ENCODE measurements at places on chromosomes 7 and 10. TPM values are rescaled to one million over a fixed set of nuclear protein-coding genes. Genes with fewer than 3 reads are reported as not detected.

DNA sequence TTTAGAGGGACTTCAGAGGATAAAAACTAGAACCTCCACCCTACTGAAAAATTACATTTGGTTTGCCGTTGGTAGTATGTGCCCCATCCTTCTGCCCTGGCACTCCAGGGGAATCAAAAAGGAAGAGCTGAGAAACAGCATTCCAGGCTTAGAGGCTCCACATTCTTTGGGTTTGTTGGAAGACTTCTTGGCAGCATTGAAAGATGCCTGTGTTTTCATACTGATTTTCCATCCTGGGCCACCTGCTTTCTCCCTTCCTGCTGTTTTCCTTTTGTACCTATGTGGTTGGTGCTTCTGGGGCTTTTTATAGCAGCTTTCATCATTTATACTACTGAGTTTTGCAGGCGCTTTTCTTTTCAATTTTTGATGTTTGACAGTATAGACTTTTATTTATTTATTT is 61.7 kb downstream of the AUTS2 start:
- H3K27ac ChIP-seq, result no peak overlapping the region
- H3K4me1 ChIP-seq, result peaks cover 5% of the 10 kb centered on the region
- no peaks in the 10 kb centered on the region for H3K27me3 ChIP-seq
- H3K36me3 ChIP-seq, result no peaks in the 10 kb centered on the region

GRCh38 chr10:104262055-104262454 is 6.9 kb upstream of the GSTO2 start:
- peaks cover 56% of the 10 kb centered on the region for H3K36me3 ChIP-seq
- no peak for DNase-seq

- H3K27me3 ChIP-seq, result no peaks in the 10 kb centered on the region
- H3K4me1 ChIP-seq, result no peaks in the 10 kb centered on the region
- no peak overlapping the region for H3K27ac ChIP-seq
- no peak overlapping the region for H3K4me3 ChIP-seq
Measured at GRCh38 chr7:11485636-11486035, 346.4 kb downstream of the THSD7A start.

DNA sequence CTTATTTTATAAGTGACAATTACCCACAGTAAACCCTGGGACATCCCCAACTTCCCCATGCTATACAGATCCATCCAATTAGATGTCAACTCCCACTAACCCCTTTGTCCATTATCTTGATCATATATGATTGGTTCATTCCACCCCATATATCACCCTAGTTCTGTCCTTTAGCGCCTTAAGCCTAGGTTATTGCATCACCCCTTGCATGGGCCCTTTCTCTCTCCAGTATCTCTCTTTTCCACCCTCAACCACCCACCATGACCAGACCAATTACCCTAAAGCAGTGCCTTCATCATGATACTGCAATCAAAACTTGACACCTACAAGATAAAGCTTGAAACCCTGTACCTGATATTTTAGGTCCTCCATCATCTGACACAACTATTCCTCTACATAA is 37.9 kb upstream of the GATAD1 start:
- H3K4me1 ChIP-seq, result peaks cover 5% of the 10 kb centered on the region
- peaks cover 17% of the 10 kb centered on the region for H3K27me3 ChIP-seq
- H3K4me3 ChIP-seq, result no peak overlapping the region
- H3K27ac ChIP-seq, result no peak overlapping the region
- H3K36me3 ChIP-seq, result no peaks in the 10 kb centered on the region

DNA sequence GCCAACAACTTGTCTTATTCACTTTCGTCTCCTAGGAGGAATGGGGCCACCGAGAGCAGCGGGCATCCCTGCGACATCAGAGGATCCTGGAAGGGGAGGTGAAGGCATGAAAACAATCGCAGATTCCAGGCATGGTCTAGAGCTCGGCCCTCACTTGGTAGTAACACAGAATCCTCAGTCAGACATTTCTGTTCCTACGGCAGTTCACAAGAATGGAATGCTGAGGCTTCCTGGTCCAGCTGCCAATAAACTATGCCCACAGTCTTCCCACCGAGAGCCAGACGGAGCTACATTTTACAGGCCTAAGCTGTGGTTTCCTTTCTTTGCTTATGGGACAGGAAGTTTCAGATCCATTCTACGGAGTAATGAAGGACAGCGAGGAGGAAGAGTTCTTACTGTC is 75.8 kb downstream of the OR13A1 start:
- H3K4me3 ChIP-seq, result no peak overlapping the region
- no peaks in the 10 kb centered on the region for H3K27me3 ChIP-seq
- no peak for DNase-seq
- H3K27ac ChIP-seq, result no peak overlapping the region

DNA sequence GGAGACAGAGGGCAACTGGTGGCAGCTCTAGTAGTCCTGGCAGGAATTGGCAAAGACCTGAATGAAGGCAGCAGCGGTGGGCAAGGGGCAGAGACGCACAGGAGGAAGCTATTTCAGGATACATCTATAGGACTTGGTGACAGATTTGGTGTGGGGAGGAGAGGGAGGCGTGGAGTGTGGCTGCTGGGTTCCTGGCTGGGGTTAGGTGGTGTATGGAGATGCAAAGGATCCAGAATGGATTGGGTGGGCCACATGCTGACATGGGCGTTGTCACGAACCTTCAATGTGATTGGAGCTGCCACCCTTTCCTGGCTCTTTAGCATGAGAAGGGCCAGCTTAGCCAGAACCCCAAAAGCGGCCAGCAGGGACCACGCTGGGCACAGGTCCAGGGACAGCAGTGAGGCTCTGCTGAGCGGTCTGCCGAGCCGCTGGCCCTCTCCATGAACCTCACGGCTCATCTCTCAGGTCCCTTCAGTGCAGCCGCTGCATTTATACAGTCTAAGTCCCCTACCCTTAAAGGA is 10.2 kb upstream of the ADCY1 start:
- peaks cover 11% of the 10 kb centered on the region for H3K27me3 ChIP-seq
- no peak overlapping the region for H3K27ac ChIP-seq
- H3K4me3 ChIP-seq, result no peak overlapping the region
- H3K4me1 ChIP-seq, result no peaks in the 10 kb centered on the region

- peaks cover 29% of the 10 kb centered on the region for H3K36me3 ChIP-seq
- no peaks in the 10 kb centered on the region for H3K27me3 ChIP-seq
- peak overlapping the region; percentile 23 for H3K4me3 ChIP-seq
Measured at GRCh38 chr10:17092216-17092944, 37.2 kb downstream of the CUBN start.

DNA sequence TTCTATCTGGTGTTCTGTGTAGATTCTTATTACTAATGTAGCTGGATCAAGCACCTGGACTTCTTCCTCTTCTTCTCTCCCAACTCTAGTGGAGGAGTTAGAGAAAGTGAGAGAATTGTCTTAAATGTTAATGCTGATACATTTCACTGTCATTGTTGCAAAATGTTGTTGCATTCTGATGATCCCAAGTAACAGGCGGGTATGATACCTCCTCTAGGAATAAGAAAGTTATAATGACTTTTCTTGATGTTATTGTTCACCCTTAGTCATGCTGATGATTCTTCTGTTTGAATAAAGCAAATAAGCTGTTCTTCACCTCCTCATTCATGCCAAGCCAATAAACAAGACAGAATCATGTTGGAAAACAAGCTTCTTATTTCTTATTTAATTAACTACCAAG is 9.1 kb downstream of the CHRM2 start:
- no peak for DNase-seq
- no peaks in the 10 kb centered on the region for H3K36me3 ChIP-seq
- no peak overlapping the region for H3K27ac ChIP-seq
- H3K4me1 ChIP-seq, result no peaks in the 10 kb centered on the region
- no peaks in the 10 kb centered on the region for H3K27me3 ChIP-seq
- H3K4me3 ChIP-seq, result no peak overlapping the region

- H3K36me3 ChIP-seq, result no peaks in the 10 kb centered on the region
- H3K4me1 ChIP-seq, result peaks cover 9% of the 10 kb centered on the region
- no peak overlapping the region for H3K27ac ChIP-seq
- peaks cover 3% of the 10 kb centered on the region for H3K27me3 ChIP-seq
- no peak overlapping the region for H3K4me3 ChIP-seq
Measured at GRCh38 chr7:44375236-44375699, 49.9 kb upstream of the CAMK2B start.

GRCh38 chr10:14625192-14625631 is 149.5 kb downstream of the FAM107B start:
- no peaks in the 10 kb centered on the region for H3K4me1 ChIP-seq
- no peak for DNase-seq
- no peak overlapping the region for H3K27ac ChIP-seq
- no peaks in the 10 kb centered on the region for H3K27me3 ChIP-seq
- no peak overlapping the region for H3K4me3 ChIP-seq

GRCh38 chr10:120644556-120645410 is 187.8 kb downstream of the PLPP4 start:
- H3K4me3 ChIP-seq, result no peak overlapping the region
- H3K27ac ChIP-seq, result no peak overlapping the region
- no peaks in the 10 kb centered on the region for H3K36me3 ChIP-seq

DNA sequence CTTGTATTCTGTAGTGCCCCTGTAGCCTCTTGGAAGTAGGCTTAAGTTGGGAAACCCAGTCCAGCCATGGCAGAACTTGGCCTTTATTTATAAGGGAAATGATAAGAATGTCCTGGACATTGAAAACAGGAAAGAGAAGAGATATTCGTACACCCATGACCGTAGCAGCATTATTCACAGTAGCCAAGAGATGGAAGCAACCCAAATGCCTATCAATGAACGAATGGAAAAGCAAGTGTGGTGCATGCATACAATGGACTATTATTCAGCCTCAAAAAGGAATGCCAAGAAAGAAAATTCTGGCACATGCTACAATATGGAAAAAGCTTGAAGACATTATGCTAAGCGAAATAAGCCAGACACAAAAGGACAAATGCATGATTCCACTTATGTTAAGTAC is 315.3 kb downstream of the CXCL12 start:
- H3K36me3 ChIP-seq, result no peaks in the 10 kb centered on the region
- H3K4me3 ChIP-seq, result no peak overlapping the region
- DNase-seq, result no peak
- no peaks in the 10 kb centered on the region for H3K4me1 ChIP-seq

GRCh38 chr7:102129636-102130370 is 156.9 kb upstream of the SH2B2 start:
- H3K27me3 ChIP-seq, result no peaks in the 10 kb centered on the region
- no peaks in the 10 kb centered on the region for H3K36me3 ChIP-seq
- H3K4me1 ChIP-seq, result no peaks in the 10 kb centered on the region
- H3K4me3 ChIP-seq, result no peak overlapping the region
- H3K27ac ChIP-seq, result no peak overlapping the region

DNA sequence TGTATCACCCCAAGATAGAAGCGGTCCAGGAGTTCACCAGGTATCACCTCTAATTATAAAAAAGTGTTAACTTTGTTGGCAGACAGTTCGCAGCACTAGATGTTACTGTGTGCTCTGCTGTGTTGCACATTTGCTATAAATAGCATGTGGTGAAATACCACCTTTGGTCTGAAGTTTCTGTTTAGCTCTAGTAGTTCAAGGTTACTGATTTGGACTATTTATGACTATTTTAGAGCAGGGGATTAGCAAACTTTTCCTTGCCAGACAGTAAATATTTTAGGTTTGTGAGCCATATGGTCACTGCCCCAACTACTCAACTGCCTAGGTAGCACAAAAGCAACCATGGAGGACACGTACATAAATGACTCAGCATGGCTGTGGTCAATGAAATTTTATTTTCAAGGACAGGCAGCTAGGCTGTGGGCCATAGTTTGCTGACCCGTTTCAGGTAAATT is 16.5 kb downstream of the DENND10 start:
- peaks cover 5% of the 10 kb centered on the region for H3K36me3 ChIP-seq
- no peak for DNase-seq
- peaks cover 3% of the 10 kb centered on the region for H3K4me1 ChIP-seq
- peak overlapping the region; percentile 65 for H3K27ac ChIP-seq
- H3K27me3 ChIP-seq, result no peaks in the 10 kb centered on the region

GRCh38 chr7:74029991-74030415 is 2.0 kb downstream of the ELN start:
- H3K4me1 ChIP-seq, result peaks cover 13% of the 10 kb centered on the region
- no peak overlapping the region for H3K27ac ChIP-seq

GRCh38 chr7:30465811-30466180 is 12.8 kb downstream of the NOD1 start:
- DNase-seq, result no peak
- H3K27me3 ChIP-seq, result no peaks in the 10 kb centered on the region
- no peak overlapping the region for H3K4me3 ChIP-seq
- H3K27ac ChIP-seq, result no peak overlapping the region
- H3K36me3 ChIP-seq, result no peaks in the 10 kb centered on the region

GRCh38 chr10:5385224-5385623 is 19.4 kb downstream of the TUBAL3 start:
- H3K27ac ChIP-seq, result no peak overlapping the region
- H3K27me3 ChIP-seq, result no peaks in the 10 kb centered on the region
- no peak overlapping the region for H3K4me3 ChIP-seq
- H3K4me1 ChIP-seq, result no peaks in the 10 kb centered on the region

- no peaks in the 10 kb centered on the region for H3K36me3 ChIP-seq
- H3K4me1 ChIP-seq, result peaks cover 39% of the 10 kb centered on the region
- H3K27ac ChIP-seq, result no peak overlapping the region
Measured at GRCh38 chr10:75140246-75140645, 28.8 kb downstream of the SAMD8 start.

DNA sequence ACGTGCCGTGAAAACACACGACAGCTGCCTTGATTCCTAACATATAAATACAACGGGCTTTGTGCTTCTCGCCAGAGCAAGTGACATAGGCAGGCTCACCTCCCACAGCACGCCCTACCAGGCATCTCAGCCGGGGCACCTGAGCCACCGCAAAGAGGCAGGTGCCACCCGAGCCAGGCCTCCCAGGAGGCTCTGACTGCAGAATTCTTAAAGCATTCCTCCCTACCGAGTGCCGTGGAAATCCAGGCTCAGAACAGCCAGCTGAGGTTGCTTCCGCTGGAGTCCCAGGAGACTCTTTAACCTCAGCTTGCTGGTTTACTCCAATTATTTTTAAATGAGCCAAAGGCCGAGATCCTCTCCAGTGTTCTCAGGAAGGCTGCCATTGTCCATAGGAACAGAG is 206.5 kb downstream of the USP6NL start:
- peaks cover 44% of the 10 kb centered on the region for H3K4me1 ChIP-seq
- H3K36me3 ChIP-seq, result peaks cover 4% of the 10 kb centered on the region
- DNase-seq, result no peak
- H3K27ac ChIP-seq, result no peak overlapping the region
- no peak overlapping the region for H3K4me3 ChIP-seq
- H3K27me3 ChIP-seq, result no peaks in the 10 kb centered on the region

GRCh38 chr7:157490465-157490912 is 153.7 kb downstream of the DNAJB6 start:
- peaks cover 18% of the 10 kb centered on the region for H3K36me3 ChIP-seq
- H3K27me3 ChIP-seq, result peaks cover 45% of the 10 kb centered on the region
- H3K4me3 ChIP-seq, result peak overlapping the region; percentile 18
- H3K4me1 ChIP-seq, result peaks cover 22% of the 10 kb centered on the region

TBXAS1 gene
- 104 TPM for total RNA-seq

PSTK gene
- total RNA-seq, result 3.4 TPM

LRRC4 gene
- total RNA-seq, result not detected

HNRNPA2B1 gene
- total RNA-seq, result 1,096 TPM

NACAD gene
- total RNA-seq, result 1.1 TPM

CYP3A4 gene
- not detected for total RNA-seq

SYCE1 gene
- total RNA-seq, result not detected

ZNF479 gene
- total RNA-seq, result not detected

PNLIP gene
- total RNA-seq, result not detected

NKX1-2 gene
- total RNA-seq, result not detected

GNAT3 gene
- total RNA-seq, result not detected
